ENCODE measurements at places on chromosomes 7 and 10. TPM values are rescaled to one million over a fixed set of nuclear protein-coding genes. Genes with fewer than 3 reads are reported as not detected.

CELF2 gene
- 40.0 TPM for total RNA-seq

CHST3 gene
- total RNA-seq = 34.5 TPM

CASTOR2 gene
- 8.8 TPM for total RNA-seq

DNA sequence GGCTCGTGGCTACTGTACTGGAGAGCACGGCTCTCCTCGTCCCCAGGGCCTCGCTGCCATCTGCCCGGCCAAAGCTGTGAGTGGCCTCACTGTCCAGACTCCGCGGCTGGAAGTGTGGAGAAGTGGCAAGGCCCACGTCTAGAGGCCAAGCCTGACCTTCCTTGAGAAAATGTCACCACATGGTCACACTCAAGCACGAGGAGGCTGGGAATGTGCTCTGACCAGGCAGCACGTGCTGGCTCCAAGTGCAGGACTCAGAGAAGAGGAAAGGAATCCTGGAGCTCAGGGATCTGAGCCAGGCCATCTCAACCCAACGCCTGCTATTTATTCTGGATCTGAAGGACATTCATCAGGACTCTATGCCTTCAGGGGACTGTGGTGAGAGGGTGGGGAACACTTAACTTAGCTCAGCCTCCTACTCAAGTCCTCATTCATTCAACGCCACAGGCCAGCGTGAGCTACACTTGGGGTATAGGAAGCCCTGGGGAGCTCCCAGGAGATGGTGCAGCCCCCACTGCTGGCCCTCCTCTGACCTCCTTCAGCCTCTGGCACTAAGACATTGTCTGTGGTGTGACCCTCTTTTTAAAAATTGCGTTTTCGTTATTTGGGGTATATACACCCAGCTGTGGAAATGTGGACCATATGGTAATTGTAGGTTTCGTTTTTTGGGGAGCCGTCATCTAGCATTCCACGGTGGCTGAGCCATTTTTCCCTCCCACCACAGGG is 29.0 kb downstream of the EN2 start:
- peaks cover 6% of the 10 kb centered on the region for H3K4me1 ChIP-seq
- H3K27ac ChIP-seq = no peak overlapping the region
- DNase-seq = no peak
- no peak overlapping the region for H3K4me3 ChIP-seq

- H3K27me3 ChIP-seq = no peaks in the 10 kb centered on the region
- no peaks in the 10 kb centered on the region for H3K4me1 ChIP-seq
- H3K27ac ChIP-seq = no peak overlapping the region
- no peaks in the 10 kb centered on the region for H3K36me3 ChIP-seq
- DNase-seq = no peak
Observed at GRCh38 chr10:62186999-62187675, 81.5 kb downstream of the RTKN2 start.

- no peak overlapping the region for H3K4me3 ChIP-seq
- H3K4me1 ChIP-seq = no peaks in the 10 kb centered on the region
- H3K36me3 ChIP-seq = no peaks in the 10 kb centered on the region
Observed at GRCh38 chr7:101924171-101924570, 106.7 kb downstream of the CUX1 start.

GPR26 gene
- total RNA-seq = not detected

EPHB4 gene
- 64.9 TPM for total RNA-seq

GRCh38 chr10:78165617-78166016 is 132.0 kb downstream of the RPS24 start:
- no peaks in the 10 kb centered on the region for H3K27me3 ChIP-seq
- H3K36me3 ChIP-seq = no peaks in the 10 kb centered on the region
- no peak overlapping the region for H3K27ac ChIP-seq
- DNase-seq = no peak
- H3K4me3 ChIP-seq = no peak overlapping the region
- H3K4me1 ChIP-seq = no peaks in the 10 kb centered on the region

GRCh38 chr10:13922586-13922985 is 335.8 kb downstream of the PRPF18 start:
- no peaks in the 10 kb centered on the region for H3K4me1 ChIP-seq
- H3K27ac ChIP-seq = no peak overlapping the region
- DNase-seq = no peak
- no peaks in the 10 kb centered on the region for H3K36me3 ChIP-seq
- H3K4me3 ChIP-seq = no peak overlapping the region

RNF32 gene
- total RNA-seq = 1.3 TPM

- no peak overlapping the region for H3K4me3 ChIP-seq
- H3K4me1 ChIP-seq = no peaks in the 10 kb centered on the region
- no peak overlapping the region for H3K27ac ChIP-seq
- no peak for DNase-seq
- H3K27me3 ChIP-seq = no peaks in the 10 kb centered on the region
Observed at GRCh38 chr7:154577141-154577873, 425.6 kb downstream of the PAXIP1 start.

VIPR2 gene
- 14.0 TPM for total RNA-seq

GRCh38 chr7:139341776-139342226 is 664 bp downstream of the FMC1 start:
- no peak for DNase-seq
- no peaks in the 10 kb centered on the region for H3K36me3 ChIP-seq
- peak overlapping the region; percentile 92 for H3K4me3 ChIP-seq
- peaks cover 3% of the 10 kb centered on the region for H3K4me1 ChIP-seq
- no peaks in the 10 kb centered on the region for H3K27me3 ChIP-seq
